ENCODE measurements at places on chromosomes 3 and 15.

DNA sequence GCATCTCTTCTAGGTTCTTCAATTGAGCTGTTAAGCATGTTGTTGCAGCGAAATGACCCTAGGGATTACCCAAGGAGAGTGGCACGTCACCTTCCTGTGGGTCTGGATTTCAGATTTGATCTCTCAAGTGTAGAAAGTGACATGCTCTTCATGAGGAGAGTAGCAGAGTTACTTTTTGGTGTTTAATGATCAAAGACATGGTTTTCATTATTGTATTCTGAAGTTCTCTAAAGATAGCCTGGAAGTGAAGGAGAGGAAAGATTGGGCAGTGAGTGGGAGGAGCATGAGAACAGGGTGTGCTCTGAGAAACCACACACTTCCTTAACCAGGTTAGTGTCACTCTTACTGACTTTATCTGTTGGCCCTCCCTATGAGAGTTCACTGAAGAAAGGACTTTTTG lies 153.6 kb downstream of the AKAP13 start:
- H3K27ac ChIP-seq: no peak overlapping the region
- no peak overlapping the region for H3K4me3 ChIP-seq
- no peaks in the 10 kb centered on the region for H3K36me3 ChIP-seq
- peaks cover 4% of the 10 kb centered on the region for H3K4me1 ChIP-seq

DNA sequence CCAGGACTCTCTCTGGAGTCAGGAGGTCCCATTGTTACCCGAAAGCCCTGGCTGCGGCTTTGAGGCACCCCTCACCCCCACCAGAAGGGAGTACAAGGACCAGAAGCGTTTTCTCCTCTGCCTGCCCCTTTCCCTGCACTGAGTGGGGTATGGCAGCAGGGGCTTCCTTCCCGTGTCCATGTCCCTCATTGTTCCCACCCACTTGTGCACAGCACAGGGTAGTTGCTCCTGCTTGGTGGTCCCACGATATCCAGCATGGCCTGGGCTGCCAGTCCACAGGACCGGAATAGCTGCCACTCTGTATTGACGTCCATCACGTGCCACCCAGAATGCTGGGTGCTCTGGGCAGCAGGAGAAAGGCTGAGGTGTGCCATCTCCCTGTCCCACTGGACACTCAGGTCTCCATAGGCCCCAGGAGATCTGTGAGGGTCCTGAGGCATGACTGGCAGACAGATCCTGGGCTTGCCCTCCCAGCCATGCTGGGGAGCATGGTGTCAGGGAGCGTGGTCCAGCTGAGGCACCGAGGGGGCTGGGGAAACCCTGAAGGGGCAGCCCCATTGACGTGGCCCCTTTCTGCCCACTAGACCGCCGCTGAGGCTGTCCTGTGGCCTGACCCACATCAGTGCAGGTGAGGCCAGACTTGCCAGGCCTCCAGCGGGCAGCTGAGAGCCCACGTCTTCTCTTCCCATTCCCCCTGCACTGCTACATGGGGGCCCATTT lies 45.3 kb upstream of the SEC22A start:
- H3K27ac ChIP-seq: no peak overlapping the region
- H3K4me1 ChIP-seq: no peaks in the 10 kb centered on the region
- H3K36me3 ChIP-seq: no peaks in the 10 kb centered on the region
- H3K4me3 ChIP-seq: no peak overlapping the region

GRCh38 chr3:31755926-31756658 lies 223.4 kb downstream of the STT3B start:
- H3K4me1 ChIP-seq: peaks cover 3% of the 10 kb centered on the region
- DNase-seq: peak; percentile 30
- H3K27ac ChIP-seq: no peak overlapping the region
- H3K4me3 ChIP-seq: no peak overlapping the region
- H3K27me3 ChIP-seq: no peaks in the 10 kb centered on the region

DNA sequence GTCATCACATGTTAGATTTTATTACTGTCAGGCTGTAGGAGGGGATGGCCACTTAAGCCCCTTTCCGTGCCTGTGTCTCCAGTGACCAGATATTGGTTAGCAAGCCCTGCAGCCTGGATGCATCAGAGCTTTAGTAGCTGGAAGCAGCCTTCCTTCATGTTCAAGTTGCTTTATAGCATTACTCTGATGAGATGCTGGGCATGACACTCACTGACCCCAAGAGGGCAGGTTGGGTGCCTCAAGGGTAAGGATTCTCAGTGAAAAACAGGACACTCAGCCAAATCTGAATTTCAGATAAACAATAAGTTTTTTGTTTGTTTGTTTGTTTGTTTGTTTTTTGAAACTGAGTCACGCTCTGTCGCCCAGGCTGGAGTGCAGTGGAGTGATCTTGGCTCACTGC lies 68.5 kb upstream of the PTX3 start:
- no peaks in the 10 kb centered on the region for H3K36me3 ChIP-seq
- H3K4me1 ChIP-seq: no peaks in the 10 kb centered on the region
- no peaks in the 10 kb centered on the region for H3K27me3 ChIP-seq
- DNase-seq: no peak
- H3K4me3 ChIP-seq: no peak overlapping the region
